ENCODE measurements at places on chromosomes 16 and 17. TPM values are rescaled to one million over a fixed set of nuclear protein-coding genes. Genes with fewer than 3 reads are reported as not detected.

Gene CORO6
- polyA plus RNA-seq, result 4.3 TPM

Gene PRSS22
- not detected for polyA plus RNA-seq

Gene MT2A
- not detected for polyA plus RNA-seq

Gene USP43
- 0.46 TPM for polyA plus RNA-seq

Gene KIF2B
- not detected for polyA plus RNA-seq

Data from neural cell (in vitro differentiated cells).